NCI-H1436 treated with DMSO at 0.1 percent for 48 hours (cell line): ENCODE measurements at places on chromosomes 7 and 10.

DNA sequence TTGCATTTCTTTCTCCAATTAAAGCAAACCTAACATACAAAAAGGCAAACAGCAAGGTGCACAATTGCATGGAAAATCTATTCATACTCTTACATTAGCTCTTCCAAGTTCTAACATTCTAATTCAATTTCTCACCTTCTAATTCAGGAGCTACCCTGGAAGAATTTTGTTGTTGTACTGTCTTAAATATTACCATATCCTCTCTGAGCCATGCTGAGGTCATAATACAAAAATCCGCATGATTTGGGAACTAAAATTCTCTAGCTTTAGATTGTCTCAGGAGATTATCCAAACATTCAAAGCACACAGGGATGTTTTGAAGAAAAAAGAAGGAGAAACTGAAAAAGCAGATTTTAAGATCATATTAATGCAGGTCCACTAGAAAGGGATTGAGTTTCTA is 229.9 kb downstream of the KIAA1217 start:
- no peak for DNase-seq

DNA sequence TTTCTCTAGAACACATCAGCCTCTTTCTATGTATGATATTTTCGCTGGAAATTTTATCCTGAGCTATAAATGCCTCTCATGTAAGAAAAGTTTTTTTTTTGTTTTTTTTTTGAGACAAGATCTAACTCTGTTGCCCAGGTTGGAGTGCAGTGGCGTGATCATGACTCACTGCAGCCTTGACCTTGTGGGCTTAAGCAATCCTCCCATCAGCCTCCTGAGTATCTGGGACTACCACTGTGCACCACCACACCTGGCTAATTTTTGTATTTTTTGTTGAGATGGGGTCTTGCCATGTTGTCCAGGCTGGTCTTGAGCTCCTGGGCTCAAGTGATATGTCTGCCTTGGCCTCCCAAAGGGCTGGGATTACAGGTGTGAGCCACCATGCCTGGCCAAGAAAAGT is 80.4 kb downstream of the ADK start:
- DNase-seq: no peak

DNA sequence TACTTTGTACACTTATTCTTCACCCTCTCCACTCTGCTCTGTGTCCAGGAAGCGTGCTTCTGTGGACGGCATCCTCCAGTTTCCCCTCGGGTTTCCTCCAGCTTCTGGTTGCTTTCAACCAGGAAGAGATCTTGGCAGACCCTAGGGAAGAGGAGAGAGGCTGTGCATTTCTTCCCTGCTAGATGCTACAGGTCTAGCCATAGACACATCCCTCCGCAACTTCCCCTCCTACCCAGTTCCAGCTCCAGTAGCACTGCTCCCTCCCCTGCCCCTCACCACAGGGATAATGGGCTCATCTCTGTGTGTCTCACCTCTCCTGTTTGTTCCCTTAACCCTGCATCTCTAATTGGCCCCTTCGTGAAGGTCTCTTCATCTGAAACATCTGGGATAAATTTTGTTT is 16.3 kb downstream of the TLL2 start:
- no peak for DNase-seq

GRCh38 chr7:143361552-143362130 is 872 bp downstream of the FAM131B start:
- DNase-seq: no peak

DNA sequence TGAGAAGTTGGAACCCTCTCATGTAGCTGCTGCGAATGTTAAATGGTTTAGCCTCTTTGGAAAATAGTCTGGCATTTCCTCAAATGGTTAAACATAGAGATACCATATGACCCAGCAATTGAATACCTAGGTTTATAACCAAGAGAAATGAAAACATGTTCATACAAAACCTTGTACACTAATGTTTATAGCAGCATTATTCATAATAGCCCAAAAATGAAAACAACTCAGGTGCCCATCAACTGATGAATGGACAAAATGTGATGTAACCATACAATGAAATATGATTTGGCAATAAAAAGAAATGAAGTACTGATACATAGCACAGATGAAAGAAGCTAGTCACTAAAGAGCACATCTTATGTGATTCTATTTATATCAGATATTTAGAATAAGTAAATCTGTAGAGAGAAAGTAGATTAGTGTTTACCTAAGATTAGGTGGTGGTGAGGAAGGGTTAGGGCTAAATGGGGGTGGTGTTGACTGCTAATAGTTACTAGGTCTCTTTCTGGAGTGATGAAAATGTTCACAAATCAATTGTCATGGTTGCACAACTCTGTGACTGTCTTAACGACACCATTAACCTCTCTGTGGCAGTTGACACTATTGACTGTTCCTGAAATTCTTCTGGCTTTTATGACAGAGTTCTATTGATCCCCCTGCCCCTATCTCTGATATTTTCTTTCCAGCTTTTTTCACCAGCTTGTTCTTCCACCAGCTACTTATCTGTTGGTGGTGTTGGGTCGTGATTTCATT is 35.2 kb downstream of the VCL start:
- no peak for DNase-seq

DNA sequence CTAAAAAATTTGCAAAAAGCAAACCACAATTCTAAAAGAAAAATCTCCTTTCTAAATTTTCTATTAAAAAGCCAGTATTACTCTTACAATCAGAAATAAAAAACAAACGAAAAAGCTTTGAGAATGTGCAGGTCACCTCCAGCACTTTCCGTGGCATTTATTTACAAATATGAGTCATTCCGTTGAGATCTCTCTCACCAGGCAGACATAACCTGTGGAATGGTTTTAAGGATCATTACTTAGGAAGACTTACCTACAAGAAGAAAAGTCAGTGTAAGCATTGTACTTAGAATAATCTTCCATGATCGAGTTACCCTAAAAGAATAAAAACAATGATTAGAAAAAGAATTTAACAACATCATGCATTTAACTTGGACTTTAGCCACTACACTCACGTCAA is 3.3 kb downstream of the SUN3 start:
- DNase-seq: no peak

GRCh38 chr7:127838816-127839415 is 186.9 kb downstream of the SND1 start:
- DNase-seq: no peak

DNA sequence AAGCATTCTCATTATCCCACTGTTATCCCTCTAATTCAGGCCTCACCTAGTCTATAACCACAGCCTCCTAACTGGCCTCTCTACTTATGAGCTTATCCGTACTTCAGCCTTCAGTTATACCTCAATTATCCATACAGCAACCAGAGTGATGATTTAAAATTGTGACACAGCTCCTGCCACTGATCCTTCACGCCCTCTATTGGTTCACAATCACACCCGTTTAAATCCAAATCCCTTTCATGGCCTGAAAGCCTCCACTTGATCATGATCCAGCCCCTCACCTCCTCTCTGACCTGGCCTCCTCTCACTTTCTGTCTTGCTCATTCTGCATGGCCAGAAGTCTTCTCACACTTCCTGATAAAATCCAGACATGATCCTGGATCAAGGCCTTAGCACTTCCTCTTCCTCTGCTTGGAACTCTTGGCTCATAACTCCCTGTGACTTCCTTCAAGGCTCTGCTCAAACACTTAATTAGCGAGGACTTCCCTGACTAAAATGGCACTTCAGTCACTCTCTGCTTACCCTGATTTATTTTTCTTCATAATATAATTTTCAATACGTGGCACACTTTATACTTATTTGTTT is 19.0 kb upstream of the TMEM26 start:
- no peak for DNase-seq

DNA sequence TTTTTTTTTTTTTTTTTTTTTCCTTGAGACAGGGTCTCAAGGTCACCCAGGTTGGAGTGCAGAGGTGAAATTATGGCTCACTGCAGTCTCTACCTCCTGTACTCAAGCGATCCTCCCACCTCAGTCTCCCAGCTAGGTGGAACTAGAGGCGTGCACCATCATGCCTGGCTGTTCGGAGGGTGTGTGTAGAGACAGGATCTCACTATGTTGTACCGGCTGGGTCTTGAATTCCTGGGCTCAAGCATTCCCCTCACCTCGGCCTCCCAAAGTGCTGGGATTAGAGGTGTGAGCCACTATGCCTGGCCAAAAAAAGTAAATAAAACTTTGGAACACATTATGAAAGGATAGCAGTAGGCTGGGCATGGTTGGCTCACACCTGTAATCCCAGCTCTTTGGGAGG is 39.6 kb upstream of the TNPO3 start:
- no peak for DNase-seq

DNA sequence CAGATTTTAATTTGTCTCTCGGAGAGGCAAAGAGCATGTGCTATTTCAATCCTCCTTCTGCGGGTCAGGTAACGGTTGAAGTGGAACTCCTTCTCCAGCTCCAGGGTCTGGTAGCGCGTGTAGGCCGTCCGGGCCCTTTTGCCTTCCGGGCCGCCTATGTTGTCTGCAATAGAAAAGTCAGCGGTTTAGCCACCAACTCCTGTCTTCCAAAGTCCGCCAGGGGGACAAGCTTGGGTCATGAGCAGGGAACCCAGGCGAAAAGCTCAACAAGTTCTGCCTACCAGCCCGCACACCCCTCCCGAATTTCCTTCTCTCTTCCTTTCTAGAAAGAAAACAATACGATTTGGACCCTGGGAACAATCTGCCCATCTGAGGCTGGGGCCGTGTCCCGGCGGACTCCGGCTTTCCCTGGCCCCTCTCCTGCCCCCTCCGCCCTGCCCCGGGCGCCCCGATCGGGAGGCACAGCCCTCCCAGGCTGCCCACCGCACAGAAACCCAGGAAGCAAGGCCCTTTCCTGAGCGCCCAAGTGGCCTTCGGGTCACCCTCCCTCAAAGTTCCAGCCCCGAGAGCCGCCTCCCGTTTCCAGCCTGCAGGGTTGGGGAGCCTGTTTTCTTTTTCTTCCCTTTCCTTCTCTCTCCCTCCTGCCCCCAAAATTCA is 1.4 kb downstream of the HOXA5 start:
- no peak for DNase-seq
